ENCODE measurements at places on chromosomes 7 and 10. TPM values are rescaled to one million over a fixed set of nuclear protein-coding genes. Genes with fewer than 3 reads are reported as not detected.

The DNAJB9 gene
- total RNA-seq = 51.5 TPM

The LRIT1 gene
- total RNA-seq = not detected

The GPR26 gene
- not detected for total RNA-seq

DNA sequence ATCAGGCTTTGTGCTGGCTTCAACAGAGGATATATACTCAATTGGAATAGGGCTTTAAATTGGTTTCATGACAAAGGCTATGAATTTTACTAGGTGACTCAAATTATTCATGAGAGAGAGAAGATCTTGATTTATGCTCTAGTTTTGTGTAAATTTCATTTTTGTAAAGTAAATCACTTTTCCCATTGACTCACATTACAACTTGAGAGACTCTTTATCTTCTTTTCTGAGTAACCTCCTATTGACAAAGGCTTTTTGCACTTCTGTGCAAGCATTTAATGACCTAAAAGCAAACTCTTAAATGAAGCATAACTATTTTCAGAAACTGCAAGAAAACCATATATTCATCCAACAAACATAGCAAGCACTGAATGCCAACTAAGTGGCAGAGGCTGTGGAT lies 98.5 kb upstream of the RHOBTB1 start:
- H3K27ac ChIP-seq = no peak overlapping the region
- H3K27me3 ChIP-seq = no peaks in the 10 kb centered on the region
- H3K36me3 ChIP-seq = no peaks in the 10 kb centered on the region
- no peak overlapping the region for H3K4me3 ChIP-seq
- H3K4me1 ChIP-seq = no peaks in the 10 kb centered on the region

DNA sequence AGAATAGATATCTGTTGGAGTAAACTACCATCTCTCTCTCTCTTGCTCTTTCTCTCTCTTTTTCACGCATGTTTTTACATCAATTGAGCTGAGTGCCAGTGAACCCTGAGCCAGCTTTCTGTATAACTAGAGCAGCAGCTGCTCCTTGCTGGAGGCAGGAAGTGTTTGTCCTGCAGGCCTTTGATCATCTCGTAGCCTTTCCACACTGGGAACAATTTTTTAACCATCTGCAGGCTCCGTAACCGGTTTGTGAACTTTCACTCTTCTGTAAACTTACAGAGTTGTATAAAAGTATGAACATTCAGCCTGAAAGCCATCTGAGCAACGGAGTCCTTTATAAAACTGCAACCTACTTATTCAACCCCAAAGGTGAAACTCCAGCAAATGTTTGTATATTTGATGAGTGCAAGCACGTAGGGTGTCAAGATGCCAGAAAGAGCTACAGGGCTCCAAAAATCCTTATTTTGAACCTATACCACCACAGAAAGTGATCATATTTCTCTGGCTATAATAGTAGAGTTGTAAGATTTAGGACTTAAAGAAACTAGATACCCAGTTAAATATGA lies 162.8 kb upstream of the NFE2L3 start:
- no peak overlapping the region for H3K4me3 ChIP-seq
- DNase-seq = no peak
- H3K4me1 ChIP-seq = no peaks in the 10 kb centered on the region
- no peaks in the 10 kb centered on the region for H3K36me3 ChIP-seq
- no peaks in the 10 kb centered on the region for H3K27me3 ChIP-seq

DNA sequence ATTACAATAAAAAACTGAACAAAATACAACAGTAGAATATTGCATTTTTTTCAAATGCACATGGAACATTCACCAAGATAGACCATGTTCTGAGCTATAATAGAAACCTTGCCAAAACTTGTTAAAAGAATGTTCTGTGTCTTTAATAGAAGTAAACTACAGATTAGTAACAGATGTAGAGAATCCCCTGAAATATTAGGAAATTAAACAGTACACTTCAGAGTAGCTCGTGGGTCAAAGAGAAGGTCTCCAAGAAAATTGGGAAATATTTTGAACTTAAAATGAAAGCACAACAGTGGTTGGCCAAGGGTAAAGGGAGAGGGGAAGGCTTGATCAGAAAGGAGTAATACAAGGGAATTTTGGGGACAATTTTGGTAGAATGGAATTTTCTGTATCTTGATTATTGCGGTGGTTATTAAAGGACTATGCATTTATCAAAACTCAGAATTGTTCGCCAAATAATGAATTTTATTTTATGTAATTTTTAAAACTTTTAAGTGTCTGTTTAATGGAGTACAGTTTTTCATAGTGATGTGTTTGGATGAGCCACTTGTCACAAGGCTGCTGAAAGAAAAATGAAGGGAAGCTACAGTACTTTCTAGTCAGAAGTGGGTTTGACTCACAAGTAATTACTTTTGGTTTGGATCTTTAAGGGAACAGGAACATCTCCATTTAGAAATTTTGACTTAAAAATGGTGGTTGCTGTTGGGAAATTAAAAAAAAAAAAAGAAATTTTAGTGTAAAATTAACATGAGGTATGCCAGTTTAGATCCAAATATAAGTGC lies 10.2 kb downstream of the PLEKHA8 start:
- no peaks in the 10 kb centered on the region for H3K4me1 ChIP-seq
- H3K4me3 ChIP-seq = no peak overlapping the region
- H3K36me3 ChIP-seq = no peaks in the 10 kb centered on the region
- DNase-seq = no peak
- H3K27me3 ChIP-seq = no peaks in the 10 kb centered on the region

DNA sequence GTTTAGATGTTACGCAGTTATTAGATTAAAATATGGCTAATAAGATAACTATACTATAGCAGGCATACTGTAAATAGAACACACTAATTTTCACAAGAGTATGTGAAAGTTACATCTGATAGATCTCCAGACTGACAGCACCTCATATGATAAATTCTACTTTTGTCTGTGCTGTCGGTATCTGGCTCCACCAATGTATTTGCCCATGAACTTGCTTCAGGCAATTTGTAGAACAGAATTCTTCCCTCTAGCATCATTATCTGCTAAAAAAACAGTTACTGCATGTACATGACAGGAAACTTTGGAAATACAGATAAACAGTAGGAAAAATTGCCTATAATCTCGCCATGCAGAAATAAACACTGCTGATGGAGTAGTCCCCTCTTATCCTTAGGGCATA lies 137.7 kb downstream of the WNT2 start:
- no peak for DNase-seq
- peaks cover under 1% of the 10 kb centered on the region for H3K4me1 ChIP-seq
- H3K4me3 ChIP-seq = no peak overlapping the region
- H3K27ac ChIP-seq = no peak overlapping the region
- H3K36me3 ChIP-seq = peaks cover 10% of the 10 kb centered on the region
- H3K27me3 ChIP-seq = no peaks in the 10 kb centered on the region

DNA sequence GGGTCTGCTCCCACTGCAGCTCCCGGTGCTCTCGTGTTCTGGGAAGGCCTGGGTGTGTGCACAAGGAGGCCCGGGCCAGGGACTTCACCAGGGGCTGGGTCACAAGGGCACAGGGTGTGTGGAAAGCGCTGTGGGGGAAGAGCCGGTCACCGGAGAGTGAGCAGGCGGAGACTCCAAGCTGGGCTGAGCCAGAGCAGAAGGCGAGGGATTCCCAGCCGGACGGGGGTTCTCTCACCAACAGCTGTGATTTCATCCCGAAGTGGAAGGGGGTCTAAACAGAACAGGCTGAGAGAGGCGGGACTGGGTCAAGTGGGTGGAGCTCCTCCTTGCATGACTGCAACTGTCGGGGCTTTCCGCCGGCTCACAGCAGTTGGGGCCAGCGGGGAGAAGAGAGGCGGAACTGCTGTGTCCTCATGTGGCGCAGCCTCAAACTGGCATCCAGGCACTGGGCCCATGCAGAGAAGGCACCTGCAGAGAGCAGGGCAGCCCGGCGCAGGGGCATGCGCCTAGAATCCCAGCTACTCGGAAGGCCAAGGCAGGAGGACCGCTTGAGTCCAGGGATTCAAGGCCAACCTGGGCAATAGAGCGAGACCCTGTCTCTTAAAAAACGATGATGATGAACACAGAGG lies 7.6 kb upstream of the ORAI2 start:
- no peak overlapping the region for H3K4me3 ChIP-seq
- DNase-seq = peak; percentile 51
- no peaks in the 10 kb centered on the region for H3K4me1 ChIP-seq
- no peaks in the 10 kb centered on the region for H3K27me3 ChIP-seq
- no peaks in the 10 kb centered on the region for H3K36me3 ChIP-seq
